Body of pancreas (tissue), 4 donors: ENCODE measurements at places on chromosomes 3 and 15. TPM values are rescaled to one million over a fixed set of nuclear protein-coding genes. Genes with fewer than 3 reads are reported as not detected.

DNA sequence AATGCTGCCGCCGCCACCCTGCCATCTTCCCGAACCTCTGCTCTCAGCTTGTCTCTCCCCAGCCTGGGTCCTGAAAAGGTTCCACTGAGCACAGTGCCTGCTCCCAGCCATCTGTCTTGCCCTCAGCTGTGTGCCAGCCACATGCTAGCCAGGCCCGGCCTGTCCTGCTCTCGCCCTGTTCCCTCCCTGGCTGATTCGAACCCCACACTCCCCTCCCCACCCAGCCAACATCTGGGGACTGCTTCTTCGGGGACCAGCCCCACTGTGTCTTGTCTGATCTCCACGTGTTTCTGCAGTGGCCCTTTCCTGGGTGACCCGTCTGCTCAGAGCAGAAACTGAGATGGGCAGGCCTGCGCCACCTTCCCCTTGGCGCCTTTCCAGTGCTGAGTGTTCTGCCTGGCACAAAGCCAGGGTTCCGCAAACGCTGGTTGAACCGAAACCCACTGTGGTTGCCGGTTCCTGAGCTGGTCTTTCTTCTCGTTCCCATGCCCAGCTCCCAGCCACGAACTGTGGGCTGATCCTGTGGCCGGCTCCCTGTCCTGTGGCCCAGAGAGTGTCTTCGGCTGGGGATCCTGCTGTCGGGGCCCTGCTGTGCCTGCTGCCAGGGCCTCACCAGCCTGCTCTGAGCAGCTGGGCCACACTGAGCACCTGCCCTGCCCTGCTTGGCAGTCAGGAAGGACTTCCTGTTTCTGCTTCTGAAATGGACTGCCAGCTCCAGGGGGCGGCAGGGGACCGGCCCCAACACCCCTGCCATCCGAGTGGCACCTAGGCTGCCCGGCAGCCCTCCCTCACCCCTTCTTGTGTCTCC, 62.7 kb upstream of the KLF13 start:
- peak; percentile 69 for DNase-seq

- peak; percentile 93 for DNase-seq
Measured at GRCh38 chr3:127694467-127695215, 21.9 kb downstream of the ABTB1 start.

DNA sequence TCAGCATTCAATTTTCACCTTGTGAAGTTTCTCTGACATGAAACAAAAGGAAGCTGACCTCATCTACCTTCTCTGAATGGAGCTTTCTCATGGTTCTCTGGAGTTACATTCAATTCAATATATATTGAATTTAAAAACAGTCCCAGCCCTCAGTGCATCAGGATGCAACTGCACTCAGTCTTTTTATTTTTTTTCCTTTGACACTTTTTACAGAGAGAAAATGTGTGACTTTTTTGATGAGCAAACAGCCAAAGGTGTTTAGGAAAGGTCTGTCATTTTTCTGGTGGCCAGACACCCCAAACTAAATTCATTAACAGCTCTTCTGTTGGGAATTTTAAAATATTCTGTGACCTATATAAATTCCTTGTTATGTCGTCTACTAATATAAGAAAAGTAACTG, 19.3 kb upstream of the SNRK start:
- no peak for DNase-seq

DNA sequence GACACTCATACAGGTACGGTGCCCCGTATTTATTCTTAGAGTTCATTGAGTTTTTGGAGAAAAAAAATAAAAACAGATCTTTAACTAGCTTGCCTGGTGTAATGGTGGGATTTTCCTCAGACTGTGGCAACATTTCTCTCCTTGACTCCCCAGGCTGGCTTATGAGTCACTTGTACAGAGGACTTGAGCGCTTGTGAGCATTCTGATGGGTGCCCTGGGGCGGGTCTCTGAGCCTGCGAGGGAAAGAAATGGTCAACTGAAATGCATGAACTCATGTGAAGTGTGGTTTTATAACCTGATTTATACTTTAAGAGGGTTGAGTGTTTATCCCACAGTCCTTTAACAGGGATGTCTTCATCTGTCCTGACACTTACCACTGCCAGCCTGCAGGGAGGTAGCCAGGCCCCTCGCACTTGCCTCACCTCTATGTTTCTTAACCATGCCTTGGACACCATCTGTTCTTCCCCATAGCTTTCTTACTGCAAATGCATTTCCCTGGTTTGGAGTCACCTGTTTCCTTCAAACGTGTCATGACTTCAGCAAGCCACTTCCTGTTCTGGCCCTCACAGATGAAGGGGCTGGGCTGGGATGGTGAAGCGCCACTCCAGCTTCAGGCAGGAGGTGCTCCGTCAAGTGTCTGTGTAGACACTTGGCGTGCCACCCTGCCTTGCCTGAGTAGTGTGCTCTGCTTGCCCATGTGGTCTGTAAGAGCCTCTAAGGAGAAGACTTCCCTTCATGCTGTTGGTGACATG, 118.7 kb downstream of the PDE8A start:
- DNase-seq: no peak

DNA sequence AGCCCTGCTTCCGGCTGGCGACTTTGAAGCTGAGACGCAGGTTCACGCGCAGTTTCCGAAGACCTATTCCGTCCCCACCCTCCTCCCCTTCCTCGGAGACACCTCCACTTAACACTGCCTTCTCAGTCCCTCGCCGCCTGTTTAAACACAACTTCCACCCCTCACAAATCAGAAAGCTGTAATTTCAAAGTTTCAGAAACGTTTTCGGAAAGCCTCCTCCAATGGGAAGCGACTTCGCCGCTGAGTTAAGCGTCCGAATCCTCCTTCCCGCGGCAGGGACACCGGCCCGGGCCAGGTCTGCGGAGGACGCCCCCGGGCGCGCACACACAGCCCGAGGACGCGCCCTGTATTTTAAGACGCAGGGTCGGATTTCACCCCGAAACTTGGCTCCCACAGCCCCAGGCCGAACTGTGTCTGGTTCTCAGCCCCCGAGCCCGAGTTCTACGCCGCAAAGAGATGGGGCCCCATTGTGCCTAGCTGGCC, 559 bp upstream of the LRRN1 start:
- peak; percentile 21 for DNase-seq

DNA sequence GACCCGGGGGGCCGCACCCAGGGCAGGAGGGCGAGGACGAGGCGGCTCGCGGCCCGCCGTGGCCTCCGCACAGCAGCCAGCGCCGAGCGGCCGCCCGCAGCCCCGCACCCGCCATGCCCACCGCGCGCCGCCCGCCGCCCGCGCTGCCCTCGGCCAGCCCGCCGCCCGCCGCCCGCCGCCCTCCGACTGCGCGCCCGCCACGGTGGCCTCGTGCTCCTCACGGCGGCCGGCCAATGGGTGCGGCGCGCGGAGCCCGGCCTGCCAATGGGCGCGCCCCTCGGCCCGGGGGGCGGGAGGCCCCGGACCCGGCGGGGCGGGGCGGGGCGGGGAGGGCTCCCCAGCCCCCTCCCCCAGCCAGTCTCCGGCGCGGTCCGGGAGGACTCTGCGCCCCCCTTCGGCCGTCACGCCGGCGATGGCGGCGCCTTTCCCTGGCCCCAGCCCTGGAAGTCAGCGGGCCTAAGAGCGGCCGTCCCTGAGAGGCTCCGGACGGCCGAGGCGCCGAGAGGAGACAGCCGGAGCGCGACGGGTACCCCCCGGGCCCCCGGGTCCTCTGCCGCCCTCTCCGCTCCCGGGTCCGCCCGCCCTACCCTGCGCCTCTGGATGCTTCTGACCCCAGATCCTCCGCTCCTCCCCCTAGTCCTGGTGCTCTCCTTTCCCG, at the start of gene NT5DC2:
TSS of gene NT5DC2 (minus strand) at position 235 of the 658 bp plus-strand sequence. CDS start at position 115, 120 bp downstream.
- DNase-seq: peak; percentile 70

GRCh38 chr3:23981136-23981535, 36.0 kb downstream of the NR1D2 start:
- no peak for DNase-seq

DNA sequence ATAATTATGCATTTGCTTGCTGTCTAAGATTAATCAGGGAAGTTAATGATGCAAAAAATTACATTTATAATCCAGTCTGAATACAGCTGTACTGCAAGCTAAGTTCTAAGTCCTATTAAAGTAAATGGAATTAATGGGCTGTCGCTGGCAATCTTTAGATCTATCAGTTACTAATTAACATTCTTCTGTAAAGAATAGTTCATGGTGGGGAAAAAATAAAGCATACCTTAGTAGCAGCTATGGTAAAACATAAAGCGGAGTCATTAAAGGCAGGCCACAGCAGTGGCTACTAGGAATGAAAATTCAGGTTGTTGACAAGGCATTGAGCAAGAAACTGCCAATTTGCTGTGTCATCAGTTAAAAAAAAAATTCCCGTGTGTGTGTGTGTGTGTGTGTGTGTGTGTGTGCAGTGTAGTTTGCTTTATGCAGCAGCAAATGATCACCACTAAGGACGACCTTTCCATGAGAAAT, 129.8 kb downstream of the ZNF385D start:
- no peak for DNase-seq

DNA sequence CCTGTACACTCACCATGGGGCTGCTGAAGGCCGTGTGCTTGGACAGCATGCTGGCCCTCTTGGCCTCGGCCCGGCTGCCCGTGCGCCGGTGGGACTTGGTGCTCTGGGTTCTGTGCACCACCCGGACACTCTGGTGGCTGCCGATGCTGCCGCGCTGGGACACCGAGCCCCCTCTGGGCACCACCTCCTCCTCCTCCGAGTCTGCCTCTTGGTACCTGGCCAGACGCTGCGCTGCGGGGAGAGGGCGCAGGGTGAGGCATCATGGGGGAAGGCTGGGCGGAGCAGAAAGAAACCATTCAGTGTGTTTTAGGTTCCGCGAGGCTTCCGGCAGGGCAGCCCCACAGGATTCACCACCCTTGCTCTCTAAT, 145.0 kb downstream of the ATP10A start:
- DNase-seq: no peak

- DNase-seq: peak; percentile 31
Measured at GRCh38 chr3:169634618-169635236, 28.8 kb downstream of the MECOM start.

DNA sequence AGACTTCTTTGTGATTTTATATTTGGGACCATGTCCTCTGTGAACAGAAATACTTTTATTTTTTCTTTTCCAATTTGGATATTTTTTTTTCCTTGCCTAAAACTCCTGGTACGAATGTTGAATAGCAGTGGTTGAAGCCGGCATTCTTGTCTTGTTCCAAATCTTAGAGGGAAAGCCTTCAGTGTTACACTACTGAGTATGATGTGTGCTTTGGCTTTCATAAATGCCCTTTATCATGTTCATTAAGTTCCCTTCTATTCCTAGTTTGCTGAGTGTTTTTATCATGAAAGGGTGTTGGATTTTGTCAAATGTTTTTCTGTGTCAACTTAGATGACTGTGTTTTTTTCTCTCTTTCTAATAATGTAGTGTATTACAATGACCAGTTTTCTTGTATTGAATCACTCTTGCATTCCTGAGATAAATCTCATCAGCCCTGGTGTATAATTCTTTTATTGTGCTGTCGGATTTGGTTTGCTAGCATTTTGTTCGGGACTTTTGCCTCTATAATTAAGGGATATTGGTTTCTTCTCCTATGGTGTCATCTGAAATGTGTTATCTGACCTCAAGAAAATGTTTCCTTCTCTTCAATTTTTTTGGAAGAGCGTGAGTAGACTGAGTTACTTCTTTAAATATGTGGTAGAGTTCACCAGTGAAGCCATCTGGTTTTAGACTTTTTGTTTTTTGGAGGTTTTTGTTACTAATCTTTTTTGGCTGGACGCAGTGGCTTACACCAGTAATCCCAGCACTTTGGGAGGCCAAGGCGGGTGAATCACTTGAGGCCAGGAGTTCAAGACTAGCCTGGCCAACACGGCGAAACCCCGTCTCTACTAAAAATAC, 33.3 kb downstream of the MAP1A start:
- DNase-seq: no peak

DNA sequence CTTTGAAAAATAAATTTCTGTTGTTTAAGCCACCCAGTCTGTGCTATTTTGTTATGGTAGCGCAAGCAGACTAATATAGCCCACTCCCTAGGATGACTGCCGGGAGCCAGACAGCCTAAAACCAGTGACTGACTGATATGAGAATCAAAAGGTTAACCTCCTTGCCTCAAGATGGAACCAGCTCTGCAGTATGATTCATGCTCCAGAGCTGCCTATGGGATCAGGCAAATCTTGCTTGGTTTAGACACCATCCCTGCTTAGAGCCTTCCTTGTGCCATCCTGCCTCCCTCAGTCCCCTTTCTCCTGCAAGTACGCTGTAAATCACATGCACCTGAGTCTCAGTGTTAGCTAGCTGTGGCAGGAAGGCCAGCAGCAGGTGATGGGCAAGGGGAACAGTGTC, 39.3 kb downstream of the TRANK1 start:
- no peak for DNase-seq

GRCh38 chr3:8757551-8758518, 11.6 kb downstream of the OXTR start:
- no peak for DNase-seq

GRCh38 chr3:195101001-195101583, 169.9 kb downstream of the XXYLT1 start:
- DNase-seq: peak; percentile 76

DNA sequence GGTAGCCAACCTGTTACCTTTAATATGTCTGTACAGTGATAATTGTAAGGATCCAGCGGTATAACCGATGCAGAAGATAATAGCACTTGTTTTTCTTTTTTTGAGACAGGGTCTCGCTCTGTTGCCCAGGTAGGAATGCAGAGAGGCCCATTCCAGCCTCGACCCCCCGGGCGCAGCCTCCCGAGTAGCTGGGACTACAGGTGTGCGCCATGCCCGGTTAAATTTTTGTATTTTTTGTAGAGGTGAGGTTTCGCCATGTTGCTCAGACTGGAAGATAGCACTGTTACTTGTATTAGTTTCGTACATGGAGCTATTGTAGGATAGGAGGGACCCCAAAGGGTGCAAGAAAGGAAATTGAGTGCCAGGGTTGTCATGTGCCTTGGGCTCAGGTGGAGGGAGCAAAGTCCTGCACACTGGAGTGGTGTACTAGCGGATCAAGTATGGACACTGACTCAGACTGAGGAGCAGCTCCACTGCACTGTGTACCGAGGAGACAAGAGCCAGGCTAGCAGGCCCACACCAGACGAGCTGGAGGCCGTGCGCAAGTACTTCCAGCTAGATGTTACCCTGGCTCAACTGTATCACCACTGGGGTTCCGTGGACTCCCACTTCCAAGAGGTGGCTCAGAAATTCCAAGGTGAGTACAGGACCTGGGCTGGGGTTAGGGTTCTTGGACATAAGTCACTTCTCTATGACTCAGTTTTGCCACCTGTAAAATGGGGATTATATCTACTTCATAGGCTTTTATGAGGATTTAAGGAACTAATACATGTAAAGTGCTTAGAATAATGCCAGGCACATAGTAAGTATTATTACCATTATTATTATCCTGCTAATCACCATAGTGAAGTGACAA, 1.0 kb downstream of the OGG1 start:
- no peak for DNase-seq

GRCh38 chr3:126951561-126951960, 31.4 kb upstream of the PLXNA1 start:
- DNase-seq: no peak

- no peak for DNase-seq
Measured at GRCh38 chr3:156793400-156793799, 32.8 kb upstream of the LEKR1 start.

- DNase-seq: no peak
Measured at GRCh38 chr15:69897471-69898237, 200.1 kb downstream of the TLE3 start.

The HGD gene
- 14.2 TPM for total RNA-seq

The SMCO1 gene
- total RNA-seq: not detected

The CCR1 gene
- total RNA-seq: 1.8 TPM

The IQCF5 gene
- total RNA-seq: not detected

The GOLGA8K gene
- not detected for total RNA-seq

The GOLGA8T gene
- 0.26 TPM for total RNA-seq

The KIF7 gene
- 3.0 TPM for total RNA-seq

The THBS1 gene
- total RNA-seq: 398 TPM

The CAMKV gene
- not detected for total RNA-seq
